Calu3 (cell line): ENCODE measurements at places on chromosomes 16 and 17. TPM values are rescaled to one million over a fixed set of nuclear protein-coding genes. Genes with fewer than 3 reads are reported as not detected.

- no peak for DNase-seq
- H3K4me1 ChIP-seq = peaks cover 14% of the 10 kb centered on the region
- no peaks in the 10 kb centered on the region for H3K36me3 ChIP-seq
- no peak overlapping the region for H3K4me3 ChIP-seq
These were observed 30.7 kb downstream of the YPEL2 start for GRCh38 chr17:59361916-59362810.

SRCIN1 gene
- 46.6 and 46.7 TPM in 2 replicates for total RNA-seq

DNA sequence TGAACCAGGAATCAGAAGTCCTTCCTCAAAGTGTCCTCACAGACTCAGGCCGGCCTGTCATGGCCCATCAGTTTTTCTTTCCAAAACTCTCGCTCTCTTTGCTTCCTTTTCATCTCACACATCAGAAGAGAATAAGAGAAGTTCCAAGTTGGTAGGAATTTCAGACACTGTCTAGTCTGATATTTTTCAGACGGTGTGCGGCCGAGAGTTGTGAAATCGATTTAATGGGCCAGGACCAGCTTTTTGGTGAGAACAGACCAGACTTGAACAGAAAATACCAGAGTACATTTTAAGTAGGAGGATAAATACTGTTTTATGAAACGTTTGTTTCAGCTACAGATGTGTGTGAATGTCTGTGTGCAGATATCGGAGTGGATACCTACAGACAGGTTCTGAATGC lies 24.8 kb upstream of the RCVRN start:
- H3K27me3 ChIP-seq = no peaks in the 10 kb centered on the region
- peaks cover 5% of the 10 kb centered on the region for H3K36me3 ChIP-seq
- H3K4me3 ChIP-seq = no peak overlapping the region
- DNase-seq = no peak
- H3K27ac ChIP-seq = no peak overlapping the region

NAGS gene
- 1.3 and 1.6 TPM in 2 replicates for total RNA-seq

DNA sequence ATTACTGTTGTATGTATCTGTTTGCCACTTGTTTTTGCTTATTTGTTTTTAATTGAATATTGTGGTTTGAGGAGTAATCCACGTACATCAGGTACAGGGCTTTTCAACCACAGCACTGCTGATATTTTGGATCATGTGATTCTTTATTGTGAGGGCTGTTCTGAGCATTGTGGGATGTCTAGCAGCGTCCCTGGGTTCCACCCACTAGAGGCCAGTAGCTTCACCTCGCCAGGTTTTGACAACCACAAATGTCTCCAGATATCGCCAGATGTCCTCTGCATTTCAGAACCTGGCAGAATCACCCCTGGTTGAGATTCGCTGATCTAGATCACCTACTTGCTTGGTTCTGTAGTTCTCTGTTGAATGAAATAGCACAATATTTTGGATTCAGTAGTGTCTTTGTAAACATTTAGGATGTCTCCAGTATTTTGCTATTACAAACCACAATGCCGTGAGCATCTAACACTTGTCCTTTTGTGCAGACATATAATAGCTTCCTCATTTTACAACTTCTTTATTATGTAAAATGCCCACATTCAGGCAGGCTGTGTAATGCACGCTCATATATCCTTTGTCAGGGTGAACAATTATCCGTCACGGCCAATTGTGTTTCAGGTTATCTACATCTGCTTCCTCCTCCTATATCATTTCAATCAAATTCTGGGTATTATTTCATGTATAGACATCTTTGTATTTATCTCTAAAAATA lies 380.3 kb downstream of the SNX29 start:
- H3K36me3 ChIP-seq = no peaks in the 10 kb centered on the region
- no peak for DNase-seq
- H3K4me1 ChIP-seq = no peaks in the 10 kb centered on the region

ASPHD1 gene
- total RNA-seq = 54.1 and 64.1 TPM in 2 replicates

- H3K27ac ChIP-seq = peak overlapping the region; percentile 52
- H3K4me1 ChIP-seq = peaks cover 16% of the 10 kb centered on the region
- H3K36me3 ChIP-seq = peaks cover 17% of the 10 kb centered on the region
These were observed 21.1 kb upstream of the CDRT4 start for GRCh38 chr17:15488557-15488956.

ZPBP2 gene
- not detected in 2 replicates for total RNA-seq

DNA sequence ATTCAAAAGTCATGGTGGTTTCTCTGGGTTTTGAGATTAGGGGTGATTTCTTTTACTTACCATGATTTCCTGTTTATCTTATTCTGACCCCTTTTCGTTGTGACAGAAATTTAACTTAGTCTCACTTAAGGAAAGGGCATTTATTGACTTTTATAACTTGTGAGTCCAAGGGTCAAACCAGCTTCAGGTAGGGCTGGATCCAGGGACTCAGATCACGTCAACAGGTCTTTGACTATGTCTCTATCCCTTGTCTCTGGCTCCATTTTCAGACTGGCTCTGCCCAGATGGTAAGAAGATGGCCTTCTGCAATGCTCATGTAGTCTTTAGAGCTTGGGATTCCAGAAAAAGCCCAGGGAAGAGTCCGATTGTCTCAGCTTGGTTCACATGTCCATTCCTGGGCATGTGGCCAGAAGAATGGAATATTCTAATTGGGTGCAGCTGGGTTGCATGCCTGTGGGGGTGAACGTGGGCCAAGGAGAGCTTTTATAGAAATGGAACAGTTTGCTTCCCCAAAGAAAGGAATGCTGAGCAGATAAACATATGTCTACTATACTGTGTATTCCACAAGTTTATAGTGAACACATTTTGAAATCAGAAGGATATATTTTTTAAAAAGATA lies 13.4 kb downstream of the USP43 start:
- no peaks in the 10 kb centered on the region for H3K27me3 ChIP-seq
- no peak overlapping the region for H3K4me3 ChIP-seq
- H3K4me1 ChIP-seq = no peaks in the 10 kb centered on the region
- H3K27ac ChIP-seq = no peak overlapping the region
- no peak for DNase-seq
- H3K36me3 ChIP-seq = no peaks in the 10 kb centered on the region

ESRP2 gene
- 100 and 103 TPM in 2 replicates for total RNA-seq

RNF135 gene
- 7.5 and 11.4 TPM in 2 replicates for total RNA-seq

PHF12 gene
- total RNA-seq = 54.0 and 57.6 TPM in 2 replicates

DNA sequence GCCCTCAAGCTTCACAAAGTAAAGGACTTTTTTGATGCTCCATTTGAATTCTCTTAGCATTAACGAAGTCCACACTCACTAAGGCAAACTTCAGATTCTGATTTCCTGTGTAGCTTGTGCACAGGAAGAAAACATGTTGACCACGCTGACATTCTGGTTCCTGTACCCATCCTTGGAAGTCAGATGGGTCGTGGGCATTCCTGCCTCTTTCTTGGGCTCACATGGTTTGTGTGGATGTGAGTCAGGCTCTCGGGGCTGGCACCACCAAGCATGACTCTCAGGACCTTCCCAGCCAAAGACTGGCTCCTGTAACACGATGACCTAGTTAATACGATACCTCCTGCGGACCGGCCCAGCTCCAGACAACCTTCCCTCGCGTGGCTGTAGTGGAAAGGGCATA lies 32.8 kb downstream of the ARSG start:
- no peaks in the 10 kb centered on the region for H3K4me1 ChIP-seq
- no peak overlapping the region for H3K4me3 ChIP-seq
- H3K36me3 ChIP-seq = no peaks in the 10 kb centered on the region
- H3K27me3 ChIP-seq = peaks cover 37% of the 10 kb centered on the region
- H3K27ac ChIP-seq = no peak overlapping the region

TP53TG3C gene
- total RNA-seq = not detected in 2 replicates

GRCh38 chr16:87384162-87384874 lies 742 bp upstream of the FBXO31 start:
- peak overlapping the region; percentile 100 for H3K27ac ChIP-seq
- DNase-seq = peak; percentile 65
- no peaks in the 10 kb centered on the region for H3K27me3 ChIP-seq
- peaks cover 52% of the 10 kb centered on the region for H3K4me1 ChIP-seq

DNA sequence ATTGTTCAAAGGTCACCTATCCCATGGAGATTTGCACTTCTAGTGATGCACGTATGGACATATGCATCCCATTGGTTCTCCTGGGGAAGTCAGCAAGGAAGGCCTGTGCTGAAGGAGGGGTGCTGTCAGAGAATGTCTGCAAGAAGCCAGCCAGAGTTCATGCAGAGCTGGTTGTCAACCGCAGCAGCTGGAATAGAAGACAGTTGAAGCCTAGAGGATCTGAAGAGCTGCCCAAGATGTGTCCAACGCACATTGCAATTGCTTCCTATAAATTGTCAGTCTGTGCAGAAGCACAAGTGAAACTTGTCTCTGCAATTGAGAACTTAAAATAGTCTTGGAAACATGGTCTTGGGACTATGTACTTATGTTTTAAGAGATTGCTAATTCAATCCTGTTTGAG lies 82.1 kb upstream of the CNTNAP4 start:
- H3K4me3 ChIP-seq = no peak overlapping the region
- no peaks in the 10 kb centered on the region for H3K27me3 ChIP-seq
- H3K36me3 ChIP-seq = no peaks in the 10 kb centered on the region
- no peak overlapping the region for H3K27ac ChIP-seq
- H3K4me1 ChIP-seq = no peaks in the 10 kb centered on the region

DNA sequence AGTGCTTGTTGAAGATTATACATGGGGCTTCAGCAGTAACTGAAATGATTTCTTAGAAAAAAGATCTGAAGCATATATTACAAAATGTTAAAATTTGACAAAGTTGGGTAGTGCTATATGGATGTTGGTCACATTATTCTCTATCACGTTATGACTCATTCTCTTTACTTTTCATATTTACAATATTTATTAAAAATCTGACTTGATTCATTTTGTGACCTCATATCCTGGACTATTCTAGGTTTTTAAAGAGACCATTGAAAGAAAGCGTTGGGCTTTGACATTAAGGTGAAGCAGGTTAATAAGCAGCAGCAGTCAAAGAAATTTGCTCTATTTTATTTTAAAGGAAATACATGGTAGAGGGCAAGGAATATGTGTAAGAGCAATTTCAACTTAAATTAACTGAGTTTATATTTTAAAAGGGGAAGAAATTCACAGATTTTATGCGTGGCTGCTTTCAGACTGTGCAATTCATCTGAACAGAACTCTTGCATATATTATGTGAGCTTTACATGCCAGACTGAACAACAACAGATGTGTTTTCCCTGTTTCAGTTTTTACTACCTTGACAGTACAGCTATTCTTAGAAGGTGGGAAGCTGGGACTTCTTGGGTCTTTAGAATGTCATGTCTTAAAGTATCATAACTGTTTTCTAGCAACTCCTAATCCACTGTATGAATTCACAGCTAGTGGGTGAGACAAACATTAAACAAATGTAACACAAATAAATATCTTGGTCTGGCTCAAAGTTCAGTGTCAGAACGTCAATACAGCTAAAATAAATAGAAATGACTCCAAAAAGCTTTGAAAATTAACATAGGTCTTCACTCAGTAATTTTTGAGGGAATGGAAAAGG lies 10.4 kb upstream of the FAM20A start:
- no peaks in the 10 kb centered on the region for H3K36me3 ChIP-seq
- no peak for DNase-seq
- no peaks in the 10 kb centered on the region for H3K4me1 ChIP-seq
- no peak overlapping the region for H3K4me3 ChIP-seq
- H3K27ac ChIP-seq = no peak overlapping the region

DNA sequence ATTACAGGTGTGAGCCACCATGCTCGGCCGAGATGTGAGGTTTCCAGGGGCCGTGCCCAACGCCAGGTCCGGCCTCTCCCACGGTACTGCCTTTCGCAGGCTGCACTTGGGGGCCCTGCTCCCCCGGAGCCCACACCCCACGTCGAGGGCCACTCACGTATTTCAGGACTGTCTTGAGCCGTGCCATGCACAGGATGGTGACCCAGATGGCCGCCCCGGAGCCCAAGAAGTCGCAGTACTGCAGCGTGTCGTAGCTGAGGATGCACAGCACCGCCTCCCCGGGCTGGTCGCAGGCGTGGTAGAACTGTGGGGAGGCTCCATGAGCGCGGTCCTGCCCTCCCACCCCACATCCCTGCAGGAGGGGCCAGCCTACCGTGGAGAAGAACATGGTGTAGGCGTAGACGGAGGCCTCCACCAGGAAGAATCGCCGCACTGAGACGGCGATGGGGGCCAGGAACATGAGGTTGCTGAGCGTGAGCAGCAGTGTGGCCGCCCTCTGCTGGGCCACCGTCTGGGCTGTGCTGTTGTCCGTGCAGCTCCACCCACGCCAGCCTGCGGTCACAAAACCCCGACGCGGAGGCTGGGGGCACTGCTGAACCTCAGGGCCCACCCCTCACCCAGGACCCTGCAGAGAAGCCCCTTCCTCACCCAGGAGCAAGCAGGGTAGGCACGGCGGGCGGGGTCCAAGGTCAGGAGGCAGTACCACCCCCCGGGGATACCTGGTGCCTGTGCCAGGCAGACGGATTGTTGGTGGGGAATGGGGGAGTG lies 3.7 kb upstream of the MRPL28 start:
- H3K27ac ChIP-seq = no peak overlapping the region
- no peaks in the 10 kb centered on the region for H3K27me3 ChIP-seq
- H3K4me1 ChIP-seq = no peaks in the 10 kb centered on the region
- no peak overlapping the region for H3K4me3 ChIP-seq

GRCh38 chr16:16782153-16782552 lies 403.2 kb downstream of the NPIPA7 start:
- H3K27me3 ChIP-seq = no peaks in the 10 kb centered on the region
- H3K36me3 ChIP-seq = no peaks in the 10 kb centered on the region
- H3K4me3 ChIP-seq = no peak overlapping the region
- H3K27ac ChIP-seq = no peak overlapping the region
- DNase-seq = no peak

CCDC200 gene
- not detected in 2 replicates for total RNA-seq

DNA sequence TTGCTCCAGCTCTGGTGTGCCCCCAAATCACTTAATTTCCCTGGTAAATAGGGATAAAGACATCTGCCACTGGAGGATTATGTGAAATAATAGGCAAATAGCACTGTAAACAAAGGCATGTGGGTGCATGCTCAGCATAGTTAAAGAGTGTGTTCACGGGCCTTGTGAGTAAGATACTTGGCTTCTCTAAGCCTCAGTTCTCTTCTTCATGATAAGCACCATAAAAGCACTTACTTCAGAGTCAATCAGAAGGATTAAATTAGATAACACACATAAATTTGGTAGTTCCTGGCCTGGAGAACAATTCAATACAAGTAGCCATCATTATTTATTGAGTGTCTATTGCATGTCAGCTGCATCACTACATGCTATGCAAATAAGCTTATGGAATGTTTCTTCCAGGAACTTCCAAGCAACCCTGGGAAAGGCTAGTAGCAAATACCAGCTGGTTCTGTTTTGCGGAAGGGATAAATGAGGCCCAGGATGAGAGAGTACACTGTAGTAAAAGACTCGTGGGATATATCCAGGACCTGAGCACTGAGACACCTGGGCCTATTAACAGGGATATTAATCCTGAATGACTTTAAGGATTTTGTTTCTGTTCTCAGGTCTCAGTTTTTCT lies 14.5 kb downstream of the CCL11 start:
- H3K36me3 ChIP-seq = no peaks in the 10 kb centered on the region
- no peak overlapping the region for H3K27ac ChIP-seq
- H3K4me1 ChIP-seq = no peaks in the 10 kb centered on the region
